ENCODE measurements at places on chromosomes 1 and 21.

DNA sequence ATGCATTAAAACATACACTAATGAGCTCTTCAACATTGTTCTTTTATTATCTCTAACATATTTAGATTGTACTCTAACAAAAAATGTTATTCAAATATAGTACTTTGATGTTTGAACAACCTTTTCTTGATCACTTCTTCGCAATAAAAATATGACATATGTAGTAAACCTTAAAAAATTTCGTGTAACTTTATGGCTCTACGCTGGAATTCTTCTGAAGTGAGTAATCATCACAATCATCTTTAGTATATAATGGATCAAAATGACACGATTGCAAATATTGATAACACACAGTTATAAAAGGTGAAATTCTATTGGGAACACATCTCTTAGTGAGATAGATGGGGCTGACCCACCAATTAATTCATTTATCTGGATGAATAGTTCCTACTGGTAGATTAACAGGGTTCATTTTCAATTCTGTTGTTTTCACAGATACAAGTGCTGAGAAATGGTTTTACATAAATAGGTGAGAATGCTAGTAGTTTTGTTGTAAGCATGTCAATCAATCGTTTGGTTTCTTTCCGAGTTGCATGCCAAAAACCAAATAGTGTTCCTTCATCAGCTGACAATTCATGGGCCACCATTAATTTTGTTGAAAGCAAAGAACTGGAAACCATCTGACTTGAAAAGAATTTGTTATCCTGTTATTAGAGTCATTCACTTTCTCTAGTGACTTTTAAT lies 1.5 kb upstream of the ZMPSTE24 start:
- peaks cover 6% of the 10 kb centered on the region for H3K4me1 ChIP-seq
- H3K36me3 ChIP-seq, result peaks cover 15% of the 10 kb centered on the region
- H3K27ac ChIP-seq, result 0 out of 2 replicates have a peak overlapping the region, but pooled peaks have one; percentile 100
- DNase-seq, result no peak
- peak overlapping the region; percentile 99 for H3K4me3 ChIP-seq

- no peak overlapping the region for H3K27ac ChIP-seq
- H3K36me3 ChIP-seq, result no peaks in the 10 kb centered on the region
- no peak overlapping the region for H3K4me3 ChIP-seq
- peaks cover 6% of the 10 kb centered on the region for H3K4me1 ChIP-seq
- no peak for DNase-seq
Observed at GRCh38 chr1:171850651-171851350, 9.5 kb downstream of the DNM3 start.

DNA sequence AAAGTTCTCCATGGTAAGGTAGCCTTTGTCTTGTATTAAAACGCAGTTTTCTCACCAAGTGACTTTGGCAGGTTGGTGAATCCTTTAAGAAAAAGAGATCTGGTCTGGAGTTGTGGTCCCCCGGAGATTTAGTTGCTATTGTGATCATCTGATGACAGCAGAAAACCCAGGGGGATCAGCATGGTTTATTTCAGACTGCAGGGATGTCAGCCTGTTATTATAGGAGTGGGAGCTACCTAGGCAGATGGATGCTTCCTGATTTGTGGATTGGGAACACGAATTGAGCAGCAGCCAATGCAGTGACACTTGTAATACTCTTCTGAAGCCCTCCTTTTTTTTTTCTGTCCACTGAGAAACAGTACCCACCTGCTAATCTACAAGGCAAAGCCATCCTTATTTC lies 150.2 kb downstream of the ST6GALNAC3 start:
- no peaks in the 10 kb centered on the region for H3K27me3 ChIP-seq
- peaks cover 58% of the 10 kb centered on the region for H3K4me1 ChIP-seq
- H3K4me3 ChIP-seq, result no peak overlapping the region
- 0 out of 2 replicates have a peak overlapping the region, but pooled peaks have one; percentile 21 for H3K27ac ChIP-seq
- no peaks in the 10 kb centered on the region for H3K36me3 ChIP-seq
- no peak for DNase-seq

GRCh38 chr1:115536279-115536816 lies 105.4 kb upstream of the VANGL1 start:
- no peak overlapping the region for H3K4me3 ChIP-seq
- DNase-seq, result no peak
- H3K36me3 ChIP-seq, result no peaks in the 10 kb centered on the region
- H3K27me3 ChIP-seq, result no peaks in the 10 kb centered on the region
- H3K4me1 ChIP-seq, result peaks cover 27% of the 10 kb centered on the region

- no peak for DNase-seq
- H3K27me3 ChIP-seq, result no peaks in the 10 kb centered on the region
- H3K4me3 ChIP-seq, result no peak overlapping the region
- no peaks in the 10 kb centered on the region for H3K4me1 ChIP-seq
- H3K27ac ChIP-seq, result peak overlapping the region; percentile 80
- H3K36me3 ChIP-seq, result no peaks in the 10 kb centered on the region
Observed at GRCh38 chr21:43352568-43353281, 74.2 kb downstream of the SIK1 start.

Data from WTC11 (cell line).